ENCODE measurements at places on chromosomes 3 and 15.

- no peak for DNase-seq
These were observed 27.0 kb downstream of the TM4SF4 start for GRCh38 chr3:149501524-149501923.

- DNase-seq, result peak; percentile 61
These were observed 593 bp downstream of the CIAO2A start for GRCh38 chr15:64092864-64093626.

DNA sequence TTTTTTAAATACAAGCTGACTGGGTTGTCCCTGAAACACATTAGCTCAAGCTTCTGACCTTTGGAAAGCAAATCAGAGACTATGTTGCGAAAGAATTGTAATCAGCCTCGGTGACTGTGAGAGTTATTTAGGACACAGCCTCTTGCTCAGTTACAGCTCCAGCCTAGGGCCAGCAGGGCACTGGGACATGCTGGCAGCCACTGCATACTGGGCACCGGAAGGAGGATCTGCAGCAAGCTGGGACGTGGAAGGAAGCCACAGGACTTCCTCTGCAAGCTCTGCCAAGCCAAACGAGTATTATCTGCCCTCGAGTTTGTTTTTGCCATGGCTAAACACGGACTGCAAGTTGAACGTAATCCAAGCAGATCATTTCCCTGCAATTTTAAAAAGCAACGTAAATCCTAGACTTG lies 24.4 kb upstream of the COPG1 start:
- DNase-seq, result peak; percentile 89

DNA sequence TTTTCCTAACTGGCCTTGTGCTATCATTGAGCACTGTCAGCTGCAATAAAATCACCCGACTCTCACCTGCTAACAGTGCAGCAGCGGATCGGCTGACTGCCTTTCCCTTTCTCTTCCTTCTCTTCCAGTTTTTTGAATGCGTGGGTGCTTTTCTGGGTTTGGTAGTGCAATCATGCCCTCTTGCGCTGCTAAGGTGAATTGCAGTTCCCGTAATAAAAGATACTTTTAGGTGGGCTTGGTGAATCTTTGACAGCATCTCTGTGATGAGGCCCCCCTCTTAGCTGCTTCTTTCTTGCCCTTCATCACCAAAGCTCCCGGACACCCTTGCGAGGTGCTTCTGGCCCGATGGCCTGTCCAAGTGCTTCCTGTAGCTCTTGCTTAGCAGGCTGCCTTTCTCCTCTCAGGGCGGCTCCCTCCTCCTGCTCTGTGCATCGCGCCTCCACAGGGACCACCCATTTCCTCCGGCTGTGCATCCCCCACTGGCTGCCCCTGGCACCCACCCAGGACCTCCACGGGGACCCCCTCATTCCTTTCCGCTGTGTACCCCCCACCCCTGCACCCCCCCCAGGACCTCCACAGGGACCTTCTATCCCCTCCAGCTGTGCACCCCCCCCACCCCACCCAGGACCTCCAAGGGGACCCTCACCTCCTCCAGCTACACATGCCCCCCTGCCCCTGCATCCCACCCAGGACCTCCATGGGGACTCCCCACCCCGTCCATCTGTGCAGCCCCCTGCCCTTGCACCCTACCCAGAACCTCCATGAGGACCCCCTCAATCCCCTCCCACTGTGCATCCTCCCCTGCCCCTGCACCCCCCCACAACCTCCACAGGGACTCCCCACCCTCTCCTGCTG lies 50.8 kb upstream of the RPL32 start:
- peak; percentile 88 for DNase-seq

DNA sequence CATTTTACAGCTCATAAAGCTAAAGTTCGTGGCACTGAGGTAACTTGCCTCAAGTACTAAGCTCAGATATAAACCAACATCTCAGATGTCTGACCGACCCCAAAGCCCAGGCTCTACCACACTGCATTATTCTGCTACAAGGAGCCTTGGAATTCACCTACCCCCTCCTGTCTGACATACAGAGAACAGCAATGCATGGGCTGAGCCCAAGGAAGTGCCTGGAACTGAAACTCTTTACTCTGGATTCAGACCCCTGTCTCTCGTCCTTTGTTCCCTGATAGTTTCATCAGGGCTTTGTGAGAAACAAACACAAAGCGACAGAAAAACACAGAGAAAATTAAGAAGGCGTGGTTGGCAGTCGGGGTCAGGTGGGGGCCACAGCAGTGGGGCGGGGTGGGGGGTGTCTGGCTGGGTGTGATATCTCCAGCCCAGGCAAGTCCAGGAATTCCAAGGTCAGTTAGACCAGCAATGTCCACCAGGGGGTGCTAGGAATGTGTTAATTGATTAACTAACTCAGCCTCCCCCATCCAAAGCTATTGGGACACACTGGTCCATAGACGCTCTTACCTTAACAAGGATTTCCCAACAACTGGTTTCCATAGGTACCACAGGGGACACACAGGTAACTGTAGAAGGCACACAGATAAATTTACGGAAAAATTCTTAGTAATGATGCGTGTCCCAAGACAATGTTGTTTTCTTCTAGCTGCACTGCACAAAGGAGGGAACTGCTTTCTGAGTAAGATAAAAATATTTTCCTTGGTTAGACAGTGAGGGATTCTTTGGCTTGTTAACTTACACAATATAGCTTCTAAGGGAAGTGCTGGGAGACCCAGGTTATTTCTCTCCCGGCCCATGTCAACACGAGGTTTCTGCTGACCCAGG lies 18.8 kb upstream of the SSUH2 start:
- peak; percentile 77 for DNase-seq

DNA sequence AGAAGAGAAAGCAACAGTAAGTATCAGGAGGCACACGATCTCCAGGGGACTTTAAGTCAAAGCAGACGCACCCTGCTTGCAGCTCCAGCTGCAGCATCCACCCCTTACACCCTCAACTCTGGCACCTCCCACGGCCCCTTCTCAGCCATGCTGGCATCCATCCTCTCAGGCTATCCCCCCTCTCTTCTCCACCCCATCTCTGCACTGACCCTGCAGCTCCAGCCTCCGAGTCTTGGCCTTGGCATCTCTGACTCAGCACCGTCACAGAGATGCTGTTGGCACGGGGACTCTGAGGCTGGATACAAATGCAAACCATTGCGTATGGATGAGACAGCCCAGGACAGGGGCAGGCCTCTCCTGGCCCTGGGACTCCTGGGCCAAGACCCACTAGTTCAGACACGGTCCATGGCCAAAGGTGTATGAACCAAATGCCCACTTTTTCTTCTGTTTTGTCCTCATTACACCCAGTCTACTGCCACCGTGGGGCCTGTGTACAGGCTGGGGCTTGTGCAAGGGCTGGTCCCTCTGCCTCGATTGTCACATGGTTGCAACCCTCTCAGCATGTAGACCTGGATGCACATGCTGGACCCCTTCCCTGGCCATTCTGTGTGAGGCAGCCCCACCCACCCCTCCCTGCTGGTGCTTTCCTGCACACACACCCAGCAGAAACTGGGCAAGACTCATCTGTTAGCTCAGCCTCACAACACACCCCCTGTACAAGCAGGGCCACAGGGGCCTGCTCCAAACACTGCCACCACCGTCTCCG lies 18.7 kb upstream of the ZXDC start:
- DNase-seq, result no peak

DNA sequence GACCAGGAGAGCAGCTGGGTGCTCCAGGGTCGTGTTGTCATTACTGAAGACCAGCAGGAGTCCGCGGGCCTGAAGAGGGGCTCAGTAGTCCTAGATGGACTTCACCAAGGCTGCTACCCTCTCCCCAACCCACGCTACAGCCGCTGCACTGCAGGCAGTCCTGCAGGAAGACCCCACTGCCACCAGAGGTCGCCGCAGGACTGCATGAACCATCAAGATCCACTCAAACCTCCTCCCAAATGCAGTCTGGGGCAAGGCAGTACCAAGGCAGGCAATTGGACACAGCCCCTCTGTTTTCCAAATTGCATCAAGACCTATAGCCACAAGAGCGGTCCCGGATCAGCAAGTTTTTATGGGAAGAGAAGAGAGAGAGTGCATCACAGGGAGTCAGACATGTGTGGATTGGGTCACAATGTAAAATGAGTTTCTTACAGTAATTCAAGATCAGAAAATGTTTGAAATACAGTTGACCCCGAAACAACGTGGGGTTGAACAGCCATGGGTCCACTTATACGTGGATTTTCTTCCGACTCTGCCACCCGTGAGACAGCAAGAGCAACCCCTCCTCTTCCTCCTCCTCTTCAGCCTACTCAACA lies 46.7 kb downstream of the DZIP1L start:
- peak; percentile 91 for DNase-seq

DNA sequence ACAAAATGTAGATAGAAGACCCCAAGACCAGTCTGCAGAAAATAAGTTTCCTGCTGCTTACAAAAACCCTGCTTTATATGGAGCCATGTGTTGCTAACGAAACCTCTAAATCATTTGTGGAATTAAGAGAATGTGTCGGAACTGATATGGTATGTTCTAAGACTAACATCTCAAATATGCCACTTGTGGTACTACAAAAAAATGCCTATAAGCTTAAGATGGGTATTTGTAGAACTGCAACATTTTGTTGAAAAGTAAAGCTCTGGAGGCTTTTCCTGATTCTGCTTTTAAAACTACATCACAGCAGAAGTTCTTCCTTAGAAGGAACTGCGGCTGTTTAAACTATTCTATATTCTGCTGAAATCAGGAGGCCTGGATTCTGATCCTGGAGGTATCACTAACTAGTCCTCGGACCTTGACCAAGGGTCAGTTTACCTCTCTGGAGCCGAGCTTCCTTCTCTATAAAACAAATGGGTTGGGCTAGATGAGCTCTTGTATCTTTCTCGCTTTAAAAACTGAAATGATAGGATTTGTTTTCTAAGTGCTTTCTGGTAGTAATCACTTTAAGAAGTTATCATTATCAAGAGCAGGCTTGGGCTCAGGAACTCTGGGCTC lies 74.9 kb downstream of the RAD18 start:
- no peak for DNase-seq

DNA sequence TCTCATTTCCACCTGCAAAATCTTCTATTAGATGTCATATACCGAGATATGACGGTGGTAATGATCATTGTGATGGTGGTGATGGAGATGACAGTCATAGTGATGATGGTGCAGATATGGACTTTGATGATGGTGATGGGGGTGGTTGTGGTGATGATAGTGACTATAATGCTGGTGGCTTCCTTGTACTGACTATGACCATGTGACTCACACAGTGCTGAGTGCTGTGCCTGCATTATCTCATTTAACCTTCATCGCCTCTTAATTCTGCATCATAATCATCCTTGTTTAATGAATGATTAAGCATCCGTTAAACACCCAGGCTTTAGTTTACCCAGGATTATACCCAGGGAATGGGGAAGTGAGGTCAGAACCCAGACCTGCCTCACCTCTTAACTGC lies 331.7 kb downstream of the FEZF2 start:
- no peak for DNase-seq

DNA sequence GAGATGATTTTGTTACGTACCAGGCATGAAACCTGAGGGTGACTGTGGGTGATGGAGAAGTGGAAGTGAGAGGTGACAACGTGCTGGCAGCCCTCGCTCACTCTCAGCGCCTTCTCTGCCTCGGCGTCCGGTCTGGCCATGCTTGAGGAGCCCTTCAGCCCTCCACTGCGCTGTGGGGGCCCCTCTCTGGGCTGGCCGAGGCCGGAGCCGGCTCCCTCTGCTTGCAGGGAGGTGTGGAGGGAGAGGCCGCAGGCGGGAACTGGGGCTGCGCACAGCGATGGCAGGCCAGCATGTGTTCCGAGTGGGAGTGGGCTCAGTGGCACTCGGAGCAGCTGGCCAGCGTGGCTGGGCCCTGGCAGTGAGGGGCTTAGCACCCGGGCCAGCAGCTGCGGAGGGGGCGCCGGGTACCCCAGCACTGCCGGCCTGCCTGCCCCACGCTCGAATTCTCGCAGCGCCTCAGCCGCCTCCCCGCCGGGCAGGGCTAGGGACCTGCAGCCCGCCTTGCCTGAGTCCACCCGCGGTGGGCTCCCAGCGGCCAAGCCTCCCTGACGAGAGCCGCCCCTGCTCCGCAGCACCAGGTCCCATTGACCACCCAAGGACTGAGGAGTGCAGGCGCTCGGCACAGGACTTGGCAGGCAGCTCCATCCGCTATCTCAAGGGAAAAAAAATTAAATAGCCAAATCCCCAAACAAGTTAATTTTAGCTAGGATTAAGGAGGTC lies 29.7 kb upstream of the MYRIP start:
- no peak for DNase-seq

GRCh38 chr3:147427746-147428145 lies 18.6 kb downstream of the ZIC1 start:
- DNase-seq, result no peak

DNA sequence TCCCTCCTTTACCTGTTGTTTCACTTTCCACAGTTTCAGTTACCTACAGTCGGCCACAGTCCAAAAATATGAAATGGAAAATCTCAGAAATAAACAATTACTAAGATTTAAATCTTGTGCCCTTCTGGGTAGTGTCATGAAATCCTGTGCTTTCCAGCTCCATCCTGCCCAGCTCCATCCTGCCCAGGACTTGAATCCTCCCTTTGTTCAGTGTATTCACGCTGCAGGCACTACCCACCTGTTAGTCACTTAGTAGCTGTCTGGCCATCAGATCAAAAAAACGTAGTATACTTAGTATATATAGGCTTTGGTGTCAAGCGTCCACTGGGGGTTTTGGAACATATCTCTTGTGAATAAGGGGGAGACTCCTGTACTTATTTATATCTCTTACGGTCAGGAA lies 329.0 kb upstream of the SEMA6D start:
- DNase-seq, result no peak

GRCh38 chr3:188256758-188257157 lies 102.8 kb downstream of the LPP start:
- DNase-seq, result no peak

DNA sequence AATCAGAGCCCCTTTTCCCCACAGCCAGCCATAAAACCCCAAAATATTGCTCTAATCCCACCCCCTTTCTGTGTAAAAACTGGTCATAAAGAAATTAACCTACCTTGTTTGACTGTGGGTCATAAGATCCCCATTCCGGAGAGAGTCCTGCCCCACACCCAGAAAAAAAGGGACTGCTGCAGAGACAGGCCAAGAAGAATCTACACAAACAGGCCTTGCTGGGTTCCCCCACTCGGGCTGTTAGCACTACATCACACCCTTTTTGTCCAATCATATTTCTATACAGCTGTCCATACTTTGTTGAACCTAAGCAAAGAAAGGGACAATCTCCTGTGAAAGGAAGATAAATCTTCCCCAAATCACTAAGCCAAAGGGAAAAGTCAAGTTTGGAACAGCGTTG lies 84.4 kb upstream of the MFGE8 start:
- DNase-seq, result no peak

Data from suppressor macrophage treated with lipopolysaccharide for 1 hour (primary cell).